ENCODE measurements at places on chromosomes 16 and 17.
A peak's percentile ranks its signal among the peaks of the same experiment; 100 is the strongest.

DNA sequence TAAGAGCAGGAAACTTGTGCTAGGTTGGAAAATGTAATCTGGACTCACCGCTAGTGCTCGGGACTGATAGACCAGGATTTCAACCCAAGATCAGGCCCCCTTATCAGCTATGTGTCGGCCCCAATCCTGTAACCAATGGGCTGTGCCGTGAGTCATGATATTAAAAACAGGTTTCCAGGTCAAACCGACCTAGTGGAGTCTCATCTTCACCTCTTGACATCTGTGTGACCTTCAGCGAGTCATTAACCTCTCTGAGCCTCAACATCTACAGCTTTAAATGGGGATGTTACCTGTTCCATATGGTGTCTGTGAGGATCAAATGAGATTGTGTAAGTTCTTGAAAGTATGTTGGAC is 512 bp downstream of the PMM2 start:
- no peak for DNase-seq

GRCh38 chr17:77316191-77316641 is 175.4 kb downstream of the SEC14L1 start:
- no peak for DNase-seq

DNA sequence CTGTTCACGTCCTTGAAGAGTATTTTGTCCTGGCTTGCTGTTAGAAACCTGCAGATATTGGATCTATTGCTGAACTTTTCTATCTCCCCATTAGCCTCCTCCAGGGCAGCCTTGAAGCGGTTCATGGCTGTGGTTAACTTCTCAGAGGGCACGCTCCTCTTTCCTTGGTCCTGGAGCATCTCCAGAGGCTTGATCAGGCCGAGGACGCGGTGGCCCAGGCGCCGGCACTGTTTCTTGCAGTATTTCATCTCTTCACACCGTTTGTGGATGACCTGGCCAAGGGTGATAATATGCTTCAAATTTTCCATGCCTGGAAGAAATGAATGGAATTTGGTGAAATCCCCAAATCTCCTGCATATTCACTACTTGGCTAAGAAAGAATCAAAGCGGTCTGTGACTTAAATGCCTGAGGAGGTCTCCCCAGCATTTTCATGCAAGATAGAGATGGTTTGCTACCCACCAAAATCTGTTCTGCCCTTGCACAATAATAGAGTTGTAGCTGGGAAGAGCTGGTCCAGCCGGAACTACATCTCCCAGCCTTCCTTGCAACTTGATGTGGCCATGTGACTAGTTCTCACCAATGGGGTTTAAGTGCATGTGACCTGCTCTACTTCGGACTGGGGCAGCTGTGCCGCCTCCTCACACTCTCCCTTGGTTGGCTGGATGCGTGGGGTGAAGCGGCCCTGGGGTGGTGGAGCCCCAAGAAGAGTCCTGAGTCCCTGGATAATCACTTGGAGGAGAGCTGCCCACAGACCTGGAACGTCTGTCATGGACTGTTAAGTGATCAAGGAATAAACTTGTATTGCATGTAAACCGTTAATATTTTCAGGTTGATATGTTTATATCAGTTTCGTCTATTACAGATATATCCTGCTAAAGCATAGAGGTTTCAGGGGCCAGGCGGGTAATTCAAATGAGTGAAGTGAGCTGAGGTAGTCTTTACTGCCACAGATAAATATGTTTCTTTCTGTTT is 4.9 kb downstream of the MLKL start:
- peak; percentile 68 for DNase-seq

DNA sequence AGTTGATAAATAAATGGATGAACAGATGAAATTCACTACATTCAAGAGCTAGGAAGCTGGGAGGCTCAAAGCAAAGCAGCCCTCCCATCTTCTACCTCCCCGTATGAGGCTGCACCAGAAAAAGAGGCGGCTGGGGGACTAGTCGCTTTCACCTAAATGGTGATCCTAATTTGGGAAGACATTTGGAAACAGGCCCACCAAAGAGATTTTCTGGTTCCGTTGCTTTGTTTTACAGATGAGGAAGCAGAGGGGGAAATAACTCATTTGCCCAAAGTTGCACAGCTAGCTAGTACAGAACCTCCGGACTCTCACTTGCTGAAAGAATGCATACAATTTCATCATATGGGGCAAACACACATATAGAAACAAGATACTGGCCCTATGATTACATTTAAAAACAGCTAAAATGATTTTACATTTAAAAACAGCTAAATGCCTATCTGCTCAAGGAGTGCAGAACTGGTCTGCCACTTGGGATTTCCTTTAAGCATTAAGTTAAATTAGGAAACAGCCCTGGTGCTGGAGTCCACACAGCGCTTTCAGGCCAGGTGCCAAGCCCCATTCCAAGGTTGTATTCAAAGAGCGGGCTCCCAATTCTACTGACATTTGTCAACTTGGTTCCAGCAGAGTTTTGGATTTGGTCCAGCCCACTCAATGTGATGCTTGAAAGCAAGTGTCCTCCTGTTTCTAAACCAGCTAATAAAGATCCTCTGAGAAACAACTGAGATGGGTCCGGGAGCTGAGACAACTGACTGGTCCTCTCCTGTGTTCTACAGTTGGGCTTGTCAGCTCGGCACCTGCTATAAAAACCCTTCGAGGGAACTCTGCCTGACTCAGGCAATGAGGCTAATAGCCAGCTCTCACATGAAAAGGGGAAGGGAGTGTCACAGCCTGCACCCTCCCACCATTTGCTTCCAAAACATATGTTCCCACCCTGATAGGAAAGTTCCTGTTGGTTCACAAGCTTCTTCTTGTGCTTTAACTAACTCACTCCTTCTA is 11.7 kb downstream of the ERN1 start:
- DNase-seq = no peak

GRCh38 chr17:82917699-82918345 is 78.0 kb upstream of the ZNF750 start:
- DNase-seq = no peak

- no peak for DNase-seq
These were observed 2.1 kb downstream of the CNP start for GRCh38 chr17:41968676-41969075.

DNA sequence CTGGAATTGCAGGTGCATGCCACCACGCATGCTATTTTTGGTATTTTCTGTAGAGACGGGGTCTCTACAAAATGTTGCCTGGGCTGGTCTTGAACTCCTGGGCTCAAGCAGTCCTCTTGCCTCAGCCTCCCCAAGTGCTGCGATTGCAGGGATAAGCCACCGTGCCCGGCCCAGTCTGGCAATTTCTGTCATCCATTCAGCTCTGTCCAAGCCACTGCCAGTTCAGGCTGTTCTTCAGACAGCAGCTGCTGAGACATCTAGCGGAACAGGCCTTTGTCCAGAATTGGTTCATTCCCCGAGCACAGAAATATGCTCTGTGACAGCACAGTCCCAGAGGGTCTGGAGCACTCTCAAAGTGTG is 5.4 kb downstream of the SLC47A1 start:
- DNase-seq = no peak

DNA sequence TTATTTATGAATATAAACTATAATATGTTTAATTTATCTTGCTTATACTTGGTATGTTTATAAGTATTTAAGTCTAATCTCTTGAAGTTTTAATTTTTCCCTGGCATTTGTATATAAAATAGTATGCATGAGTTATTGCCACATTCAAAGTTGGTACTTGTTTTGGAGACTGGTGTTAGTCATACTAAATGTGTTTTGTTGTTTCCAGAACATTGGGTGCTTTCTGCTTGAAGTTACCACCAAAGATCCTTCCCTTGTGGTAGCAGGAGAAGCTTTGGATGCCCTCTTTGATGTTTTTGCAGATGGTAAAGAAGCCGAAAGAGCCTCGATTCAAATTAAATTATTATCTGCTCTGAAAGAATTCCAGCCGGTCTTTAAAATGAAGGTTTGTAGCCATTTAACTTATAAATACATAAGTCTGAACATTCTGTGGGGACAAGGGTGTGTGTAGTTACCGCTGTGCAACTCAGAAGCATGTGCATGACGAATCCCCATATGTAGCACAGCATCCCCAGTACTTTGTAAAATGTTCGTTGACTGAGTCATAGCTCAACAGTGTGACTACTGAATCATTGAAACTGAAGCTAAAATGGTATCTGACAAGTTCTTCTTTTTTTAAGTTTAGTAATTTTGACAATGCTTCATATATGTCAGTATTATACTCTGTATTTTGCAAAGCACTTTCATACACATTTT is 36.4 kb downstream of the HEATR3 start:
- DNase-seq = no peak

- DNase-seq = no peak
These were observed 9.5 kb upstream of the IGFBP4 start for GRCh38 chr17:40433551-40434415.

DNA sequence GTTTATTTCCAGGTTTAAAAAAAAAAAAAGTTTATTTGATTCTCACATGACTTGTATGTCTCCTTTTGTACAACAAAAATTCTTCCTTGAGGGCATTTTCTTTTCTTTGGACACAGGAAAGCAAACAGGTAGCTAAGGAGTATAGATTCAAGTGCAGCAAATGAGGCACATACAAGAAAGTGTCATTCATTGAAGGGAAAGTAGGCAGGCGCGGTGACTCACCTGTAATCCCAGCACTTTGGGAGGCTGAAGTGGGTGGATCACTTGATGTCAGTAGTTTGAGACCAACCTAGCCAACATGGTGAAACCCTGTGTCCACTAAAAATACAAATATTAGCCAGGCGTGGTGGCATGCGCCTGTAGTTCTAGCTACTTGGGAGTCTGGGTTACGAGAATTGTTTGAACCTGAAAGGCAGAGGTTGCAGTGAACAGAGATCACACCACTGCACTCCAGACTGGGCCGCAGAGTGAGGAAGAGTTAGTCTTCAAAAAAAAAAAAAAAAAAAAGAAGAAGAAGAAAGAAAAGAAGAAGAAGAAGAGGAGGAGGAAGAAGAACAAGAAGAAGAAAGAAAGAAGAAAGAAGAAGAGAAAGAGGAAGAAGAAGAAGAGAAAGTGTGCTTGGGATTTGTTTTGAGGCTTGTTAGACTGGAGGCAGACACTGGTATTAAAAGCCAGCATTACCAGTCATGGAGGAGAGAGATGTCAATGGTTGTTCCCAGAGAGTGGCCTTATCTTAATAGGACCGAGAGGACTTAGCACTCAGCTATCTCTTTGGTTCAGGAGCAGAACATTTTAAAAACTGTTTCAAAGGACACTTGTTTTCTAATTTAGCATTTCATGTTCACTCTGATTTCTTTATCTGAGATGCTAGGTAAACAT is 19.7 kb downstream of the GINS3 start:
- DNase-seq = no peak

- DNase-seq = no peak
These were observed 13.8 kb upstream of the HAP1 start for GRCh38 chr17:41748275-41748674.

GRCh38 chr17:62791235-62791734 is 16.8 kb downstream of the MARCHF10 start:
- DNase-seq = no peak

- no peak for DNase-seq
These were observed 1265.1 kb downstream of the CDH8 start for GRCh38 chr16:60771138-60771537.

GRCh38 chr17:65193716-65194293 is 56.6 kb downstream of the RGS9 start:
- no peak for DNase-seq

- DNase-seq = no peak
These were observed 19.7 kb downstream of the ST6GALNAC2 start for GRCh38 chr17:76565728-76566612.

DNA sequence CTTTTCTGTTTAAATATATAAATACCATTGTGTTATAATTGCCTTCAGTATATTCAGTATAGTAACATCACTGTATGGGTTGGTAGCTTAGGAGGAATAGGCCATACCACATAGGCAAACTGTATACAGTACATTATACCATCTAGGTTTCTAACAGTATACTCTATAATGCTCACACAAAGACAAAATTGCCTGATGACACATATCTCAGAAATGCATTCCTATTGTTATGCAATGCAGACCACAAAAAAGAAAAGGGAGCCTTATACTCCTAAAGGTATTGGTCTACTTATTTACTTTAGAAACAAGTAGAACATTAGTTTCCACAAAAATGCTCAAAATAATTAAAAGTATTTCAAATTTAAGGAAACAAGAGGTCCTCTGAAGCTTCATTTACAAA is 47.9 kb downstream of the SETD6 start:
- no peak for DNase-seq

- no peak for DNase-seq
These were observed 109.6 kb upstream of the GOT2 start for GRCh38 chr16:58843675-58844074.

DNA sequence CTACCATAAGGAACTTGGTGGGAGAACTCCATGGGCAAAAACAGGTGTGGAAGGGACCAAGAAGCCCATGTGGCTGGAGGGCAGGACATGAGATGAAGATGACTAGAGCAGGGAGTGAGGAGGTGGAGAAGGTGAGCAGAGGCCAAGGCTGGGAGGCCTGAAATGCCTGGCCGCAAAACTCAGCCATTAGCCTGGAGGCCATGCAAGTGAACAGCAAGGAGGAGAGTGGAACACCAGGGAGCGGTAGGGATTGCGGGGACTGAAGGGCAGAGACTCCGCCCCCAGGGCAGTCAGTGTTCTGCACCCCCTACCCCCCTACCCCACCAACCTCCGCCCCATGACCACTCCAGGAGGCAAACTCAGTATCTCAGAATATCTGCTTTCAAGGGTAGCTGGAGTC is 17.0 kb downstream of the BCL7C start:
- no peak for DNase-seq

GRCh38 chr17:1486802-1487695 is 5.4 kb downstream of the MYO1C start:
- DNase-seq = peak; percentile 27

GRCh38 chr17:57970710-57971109 is 15.5 kb upstream of the CUEDC1 start:
- DNase-seq = no peak

DNA sequence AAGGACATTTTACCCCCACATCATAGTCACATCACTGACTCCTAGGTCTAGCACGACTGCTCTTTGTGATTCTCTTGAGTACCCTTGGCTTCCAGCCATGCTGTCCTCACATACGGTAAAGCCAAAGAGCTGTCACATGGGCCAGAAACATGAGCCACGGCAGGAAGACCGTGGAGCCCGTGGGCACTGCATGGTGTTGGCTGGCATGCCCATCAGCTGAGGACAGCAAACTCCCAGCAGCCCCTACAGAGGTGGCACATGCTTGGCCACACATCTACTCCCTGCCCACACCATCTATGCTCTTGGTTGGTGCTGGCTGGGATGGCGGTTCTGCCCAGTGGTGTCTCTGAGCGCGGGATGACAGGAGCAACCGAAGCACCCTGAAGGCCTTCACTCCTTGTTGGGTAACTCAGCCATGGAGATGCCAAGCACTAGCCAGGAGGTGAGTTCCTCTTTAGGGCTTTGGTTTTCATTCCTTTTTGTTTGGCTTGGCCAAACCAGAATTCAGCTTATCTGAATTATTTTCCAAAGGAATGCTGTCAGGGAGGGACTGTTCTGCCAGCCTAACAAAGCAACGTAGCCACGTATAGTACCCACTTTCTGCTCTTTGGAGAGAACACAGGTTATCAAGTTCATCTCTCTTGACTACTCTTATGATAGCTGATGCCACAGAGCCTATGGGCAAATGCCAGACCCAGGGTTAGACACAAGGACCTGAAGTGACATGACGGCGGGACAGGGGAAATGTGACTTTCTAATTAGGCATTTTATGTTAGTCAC is 10.0 kb downstream of the TNFAIP1 start:
- no peak for DNase-seq

GRCh38 chr17:51258756-51259563 is 889 bp downstream of the MBTD1 start:
- DNase-seq = no peak

- DNase-seq = no peak
These were observed 41.1 kb upstream of the MTSS2 start for GRCh38 chr16:70726892-70727361.

GRCh38 chr17:41885733-41886132 is 20.5 kb upstream of the KLHL11 start:
- no peak for DNase-seq

- DNase-seq = no peak
These were observed 135.0 kb downstream of the CDK5R1 start for GRCh38 chr17:32621612-32622312.
